ENCODE measurements at places on chromosomes 5 and 9. TPM values are rescaled to one million over a fixed set of nuclear protein-coding genes. Genes with fewer than 3 reads are reported as not detected.

DNA sequence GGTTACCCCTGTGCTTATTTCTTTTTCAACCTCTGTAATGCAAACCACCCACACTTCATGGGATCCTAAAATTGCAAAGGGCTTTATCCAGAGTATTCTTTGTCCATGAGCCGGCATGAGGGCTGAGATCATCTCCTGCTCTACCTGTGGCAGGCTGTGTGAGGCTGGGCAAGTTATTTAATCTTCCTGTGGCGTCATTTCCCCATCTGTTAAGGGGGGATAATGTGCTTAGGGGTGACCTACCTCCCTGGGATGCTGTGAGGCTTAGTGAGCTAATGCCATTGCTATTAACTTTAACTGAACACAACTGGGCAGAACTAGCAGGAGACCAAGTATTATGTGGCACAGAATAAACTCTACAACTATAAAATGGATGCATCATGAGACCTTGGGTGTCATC, 17.0 kb downstream of the FRMPD1 start:
- no peak overlapping the region for H3K4me3 ChIP-seq
- no peaks in the 10 kb centered on the region for H3K36me3 ChIP-seq

DNA sequence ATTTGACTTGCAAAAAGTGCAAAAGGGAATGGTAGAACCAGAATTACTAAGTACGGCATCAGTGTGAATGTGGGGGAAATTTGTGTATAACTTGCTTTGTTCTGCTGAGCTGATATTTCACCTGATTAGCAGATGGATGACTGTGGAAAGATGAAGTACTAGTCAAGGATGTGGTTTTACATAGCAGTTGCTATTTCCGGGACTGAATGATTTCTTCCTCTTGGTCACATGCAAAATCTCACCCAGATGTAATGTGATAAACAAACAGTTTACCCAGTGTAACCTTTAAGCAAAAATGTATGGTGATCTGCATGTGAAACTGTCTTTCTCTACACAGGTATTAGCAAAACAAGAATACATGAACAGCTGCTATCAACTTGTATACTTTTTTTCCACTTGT, 46.1 kb downstream of the DCP2 start:
- H3K36me3 ChIP-seq, result peaks cover 22% of the 10 kb centered on the region
- DNase-seq, result no peak
- no peak overlapping the region for H3K4me3 ChIP-seq
- H3K4me1 ChIP-seq, result peaks cover 53% of the 10 kb centered on the region
- no peak overlapping the region for H3K27ac ChIP-seq
- no peaks in the 10 kb centered on the region for H3K27me3 ChIP-seq

The PAEP gene
- not detected for total RNA-seq

DNA sequence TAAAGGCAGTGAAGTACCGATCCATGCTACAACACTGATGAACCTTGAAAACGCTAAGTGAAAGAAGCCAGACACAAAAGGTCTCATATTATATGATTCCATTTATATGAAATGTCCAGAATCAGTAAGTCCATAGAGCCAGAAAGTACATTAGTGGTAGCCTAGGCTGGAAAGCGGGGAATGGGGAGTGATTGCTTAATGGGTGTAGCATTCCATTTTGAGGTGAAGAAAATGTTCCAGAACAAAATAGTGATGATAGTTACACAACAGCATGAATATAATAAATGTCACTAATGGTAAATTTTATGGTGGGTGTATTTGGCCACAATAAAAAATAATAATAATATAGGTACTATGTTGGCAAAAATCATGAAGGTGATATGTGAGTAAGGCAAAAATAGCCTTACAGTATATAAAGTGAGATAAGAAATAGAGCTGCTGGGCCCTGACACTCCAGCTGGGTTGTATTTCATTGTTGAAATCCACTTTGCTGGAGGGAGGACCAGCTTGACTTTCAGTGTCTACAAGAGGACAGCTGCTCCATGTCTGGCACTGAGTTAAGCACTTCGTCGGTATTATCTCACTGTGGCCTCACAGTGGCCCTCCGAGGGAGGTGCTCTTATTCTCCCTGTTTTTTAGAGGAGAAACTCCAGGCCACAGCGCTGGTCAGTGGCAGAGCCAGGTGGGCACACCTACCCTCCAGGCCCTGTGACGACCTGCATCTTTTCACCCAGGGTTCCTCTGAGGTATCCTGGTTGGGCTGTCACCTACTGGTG, 22.4 kb upstream of the ANGPTL2 start:
- no peak overlapping the region for H3K27ac ChIP-seq
- no peak overlapping the region for H3K4me3 ChIP-seq
- H3K4me1 ChIP-seq, result no peaks in the 10 kb centered on the region

The PKD2L2 gene
- total RNA-seq, result not detected

The TRIM36 gene
- 12.6 TPM for total RNA-seq

The AJM1 gene
- total RNA-seq, result 7.1 TPM

GRCh38 chr9:122394265-122395125, 23.7 kb downstream of the PTGS1 start:
- H3K36me3 ChIP-seq, result no peaks in the 10 kb centered on the region
- H3K27ac ChIP-seq, result no peak overlapping the region
- no peak overlapping the region for H3K4me3 ChIP-seq
- no peaks in the 10 kb centered on the region for H3K27me3 ChIP-seq

DNA sequence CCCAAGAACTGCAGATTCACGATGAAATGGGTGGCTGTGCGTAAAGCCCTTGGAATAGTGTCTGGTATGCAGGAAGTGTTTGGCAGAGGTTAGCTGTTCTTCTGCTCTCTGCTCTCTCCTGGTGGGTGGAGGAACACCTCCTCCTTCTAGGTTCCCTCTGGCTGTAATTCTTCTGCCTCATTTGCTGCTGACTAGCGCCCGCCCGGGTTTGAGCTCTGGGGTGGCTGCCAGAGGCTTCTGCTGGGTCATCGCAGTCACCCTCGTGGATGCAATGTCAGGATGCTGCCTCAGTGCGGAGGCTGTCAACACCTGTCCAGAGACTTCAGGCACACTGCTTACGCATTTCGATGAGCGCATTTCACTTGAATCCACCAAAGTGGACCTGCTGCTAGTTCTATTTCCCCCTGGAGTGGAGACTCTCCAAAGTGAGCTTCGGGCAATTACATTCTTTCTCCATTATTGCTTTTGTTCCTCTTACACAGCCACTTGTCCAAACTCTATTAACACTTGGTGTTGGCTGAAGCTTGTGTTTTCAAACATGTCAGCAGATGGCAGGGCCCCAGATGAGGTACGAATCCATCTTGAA, 11.7 kb downstream of the DOCK2 start:
- no peaks in the 10 kb centered on the region for H3K4me1 ChIP-seq
- DNase-seq, result no peak
- peaks cover 22% of the 10 kb centered on the region for H3K27me3 ChIP-seq
- H3K27ac ChIP-seq, result no peak overlapping the region
- no peak overlapping the region for H3K4me3 ChIP-seq
- H3K36me3 ChIP-seq, result no peaks in the 10 kb centered on the region

The TAF11L5 gene
- total RNA-seq, result not detected

The PLAC8L1 gene
- total RNA-seq, result 2.6 TPM

DNA sequence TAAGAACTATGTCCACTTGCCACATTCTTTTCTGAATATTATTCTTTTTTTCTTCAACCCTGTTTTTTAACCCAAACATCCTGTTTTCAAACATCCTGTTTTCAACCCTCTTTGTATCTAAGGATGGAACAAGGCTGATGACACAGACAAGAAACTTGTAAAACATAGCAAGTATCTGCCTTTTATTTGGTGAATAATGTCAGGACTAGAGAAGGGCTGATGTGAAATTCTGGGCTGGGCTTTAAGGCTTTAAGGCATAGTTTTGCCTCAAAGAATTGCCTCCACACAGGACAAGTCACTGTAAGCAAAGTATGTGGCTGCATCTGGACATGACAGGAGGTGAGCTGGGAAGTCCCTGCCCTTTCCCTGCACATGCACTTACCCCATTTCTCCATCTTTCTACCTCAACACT, 42.5 kb upstream of the RIC1 start:
- no peak overlapping the region for H3K4me3 ChIP-seq
- no peaks in the 10 kb centered on the region for H3K27me3 ChIP-seq
- no peak for DNase-seq
- H3K4me1 ChIP-seq, result no peaks in the 10 kb centered on the region

The SPINK6 gene
- total RNA-seq, result not detected

- no peaks in the 10 kb centered on the region for H3K36me3 ChIP-seq
- no peaks in the 10 kb centered on the region for H3K4me1 ChIP-seq
- H3K27ac ChIP-seq, result no peak overlapping the region
- DNase-seq, result no peak
These were observed 220.9 kb upstream of the TUT7 start for GRCh38 chr9:86575137-86575536.

DNA sequence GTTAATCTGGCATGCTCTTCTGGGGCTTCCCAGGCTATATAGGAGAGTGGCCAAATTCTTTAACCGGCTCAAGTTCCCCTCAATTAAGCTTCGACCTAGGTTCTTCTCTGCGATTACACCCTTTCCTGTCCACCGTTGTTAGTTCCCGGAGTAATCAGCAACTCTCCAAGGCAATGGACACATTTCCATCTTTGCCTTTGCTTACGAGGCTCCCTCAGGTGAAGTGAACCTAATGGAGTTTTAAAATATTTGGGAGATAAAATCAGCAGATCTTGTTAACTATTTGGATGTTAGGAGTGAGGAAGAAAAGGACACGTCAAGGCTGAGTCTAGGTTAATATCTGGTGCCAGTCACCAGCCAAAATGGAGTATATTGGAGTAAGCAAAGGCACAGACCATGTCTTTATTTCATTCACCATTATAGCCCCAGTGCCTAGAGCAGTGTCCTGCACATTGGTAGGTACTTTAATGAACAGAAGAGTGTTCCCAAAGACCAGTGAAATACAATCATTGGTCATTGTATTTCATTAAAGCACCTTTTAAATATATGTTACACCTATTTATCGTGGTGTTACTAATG, 515 bp downstream of the UTP15 start:
- H3K27ac ChIP-seq, result peak overlapping the region; percentile 46
- peaks cover 9% of the 10 kb centered on the region for H3K4me1 ChIP-seq
- peak overlapping the region; percentile 93 for H3K4me3 ChIP-seq
- H3K27me3 ChIP-seq, result no peaks in the 10 kb centered on the region

The SPATA31C1 gene
- not detected for total RNA-seq

The CTNND2 gene
- total RNA-seq, result not detected

- peak overlapping the region; percentile 87 for H3K4me3 ChIP-seq
- H3K4me1 ChIP-seq, result peaks cover 6% of the 10 kb centered on the region
- DNase-seq, result no peak
These were observed 390 bp upstream of the SNX2 start for GRCh38 chr5:122774519-122774860.

DNA sequence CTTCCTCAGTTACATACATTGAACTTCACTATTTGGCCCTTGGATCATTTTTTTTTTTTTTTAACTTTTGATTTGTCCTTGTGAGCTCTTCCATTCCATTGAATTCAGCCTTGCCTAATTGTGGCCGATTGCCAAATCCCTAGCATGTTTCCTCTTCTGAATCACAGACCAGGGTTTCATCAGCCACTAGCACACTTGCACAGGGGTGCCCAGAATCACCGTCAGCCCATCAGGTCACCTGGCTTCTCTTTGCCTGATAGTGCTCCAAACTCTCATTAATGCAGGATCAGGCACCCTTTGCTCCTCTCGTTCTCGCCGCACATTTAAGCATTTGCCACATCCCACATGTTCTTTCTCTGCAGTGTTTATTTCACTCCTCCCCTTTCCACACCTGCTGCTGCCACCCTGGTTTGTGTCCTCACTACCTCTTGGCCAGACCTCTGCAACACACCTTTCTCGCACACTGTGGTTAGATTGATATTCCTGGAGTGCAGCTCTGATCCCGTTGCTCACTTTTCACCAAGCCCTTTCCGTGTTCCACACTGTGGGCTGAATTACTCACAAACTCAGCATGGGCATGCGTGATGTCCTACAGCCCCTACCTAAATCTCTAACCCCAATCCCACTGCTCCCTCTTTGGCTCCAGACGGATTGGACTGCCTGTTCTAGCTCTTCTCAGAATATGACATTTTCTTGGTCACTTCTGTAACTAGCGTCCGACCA, 9.8 kb downstream of the PIK3R1 start:
- no peak overlapping the region for H3K4me3 ChIP-seq
- no peak for DNase-seq
- 0 out of 2 replicates have a peak, but pooled peaks cover 2% of the 10 kb centered on the region for H3K36me3 ChIP-seq
- H3K27ac ChIP-seq, result no peak overlapping the region
- H3K4me1 ChIP-seq, result peaks cover 6% of the 10 kb centered on the region

- no peak overlapping the region for H3K27ac ChIP-seq
- H3K4me3 ChIP-seq, result no peak overlapping the region
- no peaks in the 10 kb centered on the region for H3K4me1 ChIP-seq
- DNase-seq, result no peak
- H3K27me3 ChIP-seq, result no peaks in the 10 kb centered on the region
These were observed 294.2 kb upstream of the DMRT1 start for GRCh38 chr9:547314-547713.

The ANKRD18B gene
- total RNA-seq, result 3.9 TPM

DNA sequence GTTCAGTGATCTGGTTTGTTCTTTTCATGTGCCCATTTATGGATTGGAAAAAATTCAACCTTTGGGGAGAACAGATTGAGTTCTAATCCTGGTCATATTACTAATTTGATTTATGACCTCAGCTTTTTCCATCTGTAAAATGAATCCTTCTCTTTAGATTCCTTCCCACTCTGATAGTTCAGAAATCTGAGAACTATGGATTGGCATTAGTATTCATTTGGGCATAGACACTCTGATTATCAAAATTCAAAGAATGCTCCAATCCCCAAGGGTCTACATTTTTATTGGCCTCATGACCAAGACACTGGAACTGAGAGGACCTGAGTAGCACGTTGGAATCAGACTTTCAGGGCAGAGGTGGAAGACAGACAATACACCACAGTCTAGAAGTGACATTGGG, 405.9 kb upstream of the PAPPA start:
- no peak overlapping the region for H3K27ac ChIP-seq
- DNase-seq, result no peak
- peaks cover 31% of the 10 kb centered on the region for H3K27me3 ChIP-seq
- H3K36me3 ChIP-seq, result no peaks in the 10 kb centered on the region
- no peak overlapping the region for H3K4me3 ChIP-seq

DNA sequence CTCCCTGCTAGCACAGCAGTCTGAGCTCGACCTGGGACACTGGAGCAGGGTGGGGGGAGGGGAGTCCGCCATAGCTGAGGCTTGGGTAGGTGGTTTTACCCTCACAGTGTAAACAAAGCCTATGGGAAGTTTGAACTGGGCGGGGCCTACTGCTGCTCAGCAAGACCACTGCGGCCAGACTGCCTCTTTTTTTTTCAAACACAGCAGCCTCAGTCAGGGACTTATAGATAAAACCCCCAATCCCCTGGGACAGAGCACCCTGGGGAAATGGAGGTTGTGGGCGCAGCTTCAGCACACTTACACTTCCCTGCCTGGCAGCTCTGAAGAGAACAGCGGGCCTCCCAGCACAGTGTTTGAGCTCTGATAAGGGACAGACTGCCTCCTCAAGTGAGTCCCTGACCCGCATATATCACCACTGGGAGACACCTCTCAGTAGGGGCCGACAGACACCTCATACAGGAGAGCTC, 151.1 kb upstream of the APC start:
- H3K4me1 ChIP-seq, result no peaks in the 10 kb centered on the region
- no peak for DNase-seq
- H3K36me3 ChIP-seq, result no peaks in the 10 kb centered on the region
- no peaks in the 10 kb centered on the region for H3K27me3 ChIP-seq
- H3K27ac ChIP-seq, result no peak overlapping the region

- H3K27me3 ChIP-seq, result peaks cover 39% of the 10 kb centered on the region
- no peak overlapping the region for H3K4me3 ChIP-seq
- DNase-seq, result no peak
- H3K4me1 ChIP-seq, result no peaks in the 10 kb centered on the region
- H3K27ac ChIP-seq, result no peak overlapping the region
- no peaks in the 10 kb centered on the region for H3K36me3 ChIP-seq
These were observed 84.5 kb upstream of the PUM3 start for GRCh38 chr9:2928411-2928810.
